ENCODE measurements at places on chromosomes 13 and 19.

DNA sequence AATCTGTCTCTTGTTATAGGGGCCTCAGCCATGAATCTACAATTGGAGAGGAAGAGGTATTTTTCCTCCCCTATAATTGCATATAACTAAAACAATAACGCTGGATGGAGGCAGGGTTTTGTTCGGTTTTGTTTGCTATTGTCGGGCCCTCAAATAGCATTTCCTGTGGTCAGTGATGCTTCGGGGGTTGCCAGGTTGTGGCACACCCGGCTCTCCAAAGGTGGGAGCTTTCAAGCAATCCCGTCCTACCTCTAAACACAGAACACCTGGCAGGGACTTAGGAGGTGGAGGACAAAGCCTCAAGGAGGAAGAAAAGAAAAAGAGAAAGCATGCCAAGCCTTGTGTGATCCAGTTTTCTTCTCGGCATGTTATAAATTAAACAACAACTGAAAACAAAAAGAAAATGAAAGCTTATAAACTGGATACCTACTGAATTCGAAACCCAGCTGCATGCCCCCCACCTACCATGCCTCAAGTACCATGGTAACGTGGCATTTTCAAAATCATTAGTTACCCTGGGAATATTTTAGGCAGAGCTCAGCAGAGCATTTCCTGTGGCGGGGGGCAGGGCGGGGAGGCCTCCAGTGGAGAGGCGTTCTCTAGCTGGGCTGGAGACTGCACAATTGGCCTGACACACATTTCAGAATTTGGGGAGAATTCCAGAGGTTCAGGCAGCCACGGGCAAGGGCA is 213.8 kb downstream of the DCLK1 start:
- DNase-seq = no peak
- H3K36me3 ChIP-seq = no peaks in the 10 kb centered on the region
- no peak overlapping the region for H3K4me3 ChIP-seq
- H3K4me1 ChIP-seq = no peaks in the 10 kb centered on the region
- H3K27ac ChIP-seq = no peak overlapping the region

DNA sequence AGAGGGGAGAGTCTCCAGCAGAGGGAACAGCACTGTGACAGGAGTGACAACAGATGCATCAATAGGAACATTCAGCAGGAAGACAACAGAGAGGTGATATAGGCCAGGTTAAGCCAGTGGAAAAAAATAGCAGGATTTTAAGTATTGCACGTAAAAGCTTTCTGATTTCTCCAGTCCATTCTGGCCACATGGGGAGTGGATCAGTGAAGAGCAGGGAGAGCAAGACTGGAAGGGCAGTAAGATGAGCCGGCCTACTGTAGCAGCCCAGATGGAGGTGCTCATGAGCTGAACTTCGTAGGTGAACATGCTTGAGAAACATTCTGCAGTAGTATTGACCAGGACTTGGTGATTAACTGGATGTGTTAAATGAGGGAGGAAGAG is 1.7 kb downstream of the UTP14C start:
- DNase-seq = no peak
- peaks cover 56% of the 10 kb centered on the region for H3K36me3 ChIP-seq
- no peak overlapping the region for H3K4me3 ChIP-seq
- H3K4me1 ChIP-seq = peaks cover 5% of the 10 kb centered on the region

GRCh38 chr13:113448885-113449692 is 4.2 kb downstream of the ADPRHL1 start:
- no peaks in the 10 kb centered on the region for H3K4me1 ChIP-seq
- H3K27me3 ChIP-seq = no peaks in the 10 kb centered on the region
- no peak overlapping the region for H3K27ac ChIP-seq
- peak overlapping the region; percentile 37 for H3K4me3 ChIP-seq

DNA sequence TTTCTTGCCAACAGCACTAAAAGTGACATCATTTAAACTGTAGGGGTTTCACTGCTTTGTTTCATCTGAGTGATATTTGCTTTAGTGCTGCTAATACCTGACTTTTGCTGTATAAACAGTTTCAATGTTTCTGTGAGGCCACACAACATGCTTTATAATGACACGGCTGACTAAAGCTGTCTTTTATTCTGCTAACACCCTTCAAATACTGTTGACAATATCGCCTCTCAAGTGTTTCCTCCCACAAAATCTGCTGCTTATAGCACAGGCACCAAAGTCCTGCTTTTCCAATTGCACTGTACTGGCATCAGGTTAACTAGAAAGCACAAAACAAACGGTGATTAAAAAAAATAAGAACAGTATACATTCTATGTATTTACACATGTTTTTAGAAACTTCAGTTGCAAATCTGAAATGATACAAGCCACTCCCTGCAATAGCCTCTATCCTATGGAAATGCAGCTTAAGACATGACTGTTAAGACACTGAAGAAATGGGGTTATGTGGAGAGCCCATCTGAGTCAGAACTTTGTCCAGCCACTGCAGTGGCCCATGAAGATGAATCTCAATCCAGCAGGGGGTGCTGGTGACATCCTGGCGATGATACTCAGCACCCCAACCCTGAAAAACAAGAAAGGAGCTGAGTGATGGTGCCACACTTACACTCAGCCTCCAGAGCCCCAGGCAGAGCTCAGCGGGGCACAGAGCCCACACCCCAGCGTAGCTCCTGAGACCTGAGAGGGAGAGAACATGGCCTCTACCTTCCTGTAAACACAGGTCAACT is 29.4 kb downstream of the RFXAP start:
- no peak overlapping the region for H3K27ac ChIP-seq
- peak; percentile 59 for DNase-seq
- H3K36me3 ChIP-seq = peaks cover 4% of the 10 kb centered on the region
- H3K4me3 ChIP-seq = no peak overlapping the region
- no peaks in the 10 kb centered on the region for H3K4me1 ChIP-seq
- peaks cover 3% of the 10 kb centered on the region for H3K27me3 ChIP-seq

- peak overlapping the region; percentile 94 for H3K4me3 ChIP-seq
- DNase-seq = peak; percentile 93
- peaks cover 51% of the 10 kb centered on the region for H3K36me3 ChIP-seq
- peak overlapping the region; percentile 87 for H3K27ac ChIP-seq
- H3K4me1 ChIP-seq = peaks cover 64% of the 10 kb centered on the region
Measured at GRCh38 chr13:46179491-46179908, 2.5 kb downstream of the LCP1 start.

- peaks cover 35% of the 10 kb centered on the region for H3K36me3 ChIP-seq
- no peaks in the 10 kb centered on the region for H3K4me1 ChIP-seq
- H3K4me3 ChIP-seq = no peak overlapping the region
- no peaks in the 10 kb centered on the region for H3K27me3 ChIP-seq
- no peak for DNase-seq
- H3K27ac ChIP-seq = no peak overlapping the region
Measured at GRCh38 chr13:51746802-51747201, 57.2 kb downstream of the DHRS12 start.

GRCh38 chr13:80340651-80341100 is 250 bp downstream of the SPRY2 start:
- no peak overlapping the region for H3K4me3 ChIP-seq
- H3K27me3 ChIP-seq = peaks cover 41% of the 10 kb centered on the region
- H3K27ac ChIP-seq = peak overlapping the region; percentile 41
- peaks cover 8% of the 10 kb centered on the region for H3K4me1 ChIP-seq
- peak; percentile 63 for DNase-seq

GRCh38 chr13:98403076-98403475 is 173.8 kb downstream of the STK24 start:
- no peak overlapping the region for H3K27ac ChIP-seq
- H3K4me1 ChIP-seq = no peaks in the 10 kb centered on the region
- no peak for DNase-seq

DNA sequence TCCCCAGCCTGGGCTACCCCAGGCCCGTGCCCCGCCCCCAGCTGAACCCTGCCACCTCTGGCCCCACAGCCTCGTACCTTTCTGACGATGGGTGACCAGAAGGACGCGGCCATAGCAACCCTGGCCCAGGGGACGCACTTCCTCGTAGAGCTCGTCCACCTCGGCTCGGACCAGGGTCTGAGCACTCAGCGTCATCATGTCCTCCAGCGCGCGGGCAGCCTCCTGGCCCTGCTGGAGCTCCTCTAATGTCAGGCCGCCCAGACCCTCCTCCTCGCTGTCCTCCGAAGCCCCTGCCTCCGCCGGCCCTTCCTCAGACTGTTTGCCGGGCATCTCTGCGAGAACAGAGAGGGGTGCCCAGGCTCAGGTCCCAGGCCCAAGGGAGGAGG is 975 bp downstream of the SBK2 start:
- no peak overlapping the region for H3K27ac ChIP-seq
- no peak overlapping the region for H3K4me3 ChIP-seq
- no peaks in the 10 kb centered on the region for H3K36me3 ChIP-seq
- no peak for DNase-seq
- no peaks in the 10 kb centered on the region for H3K27me3 ChIP-seq

DNA sequence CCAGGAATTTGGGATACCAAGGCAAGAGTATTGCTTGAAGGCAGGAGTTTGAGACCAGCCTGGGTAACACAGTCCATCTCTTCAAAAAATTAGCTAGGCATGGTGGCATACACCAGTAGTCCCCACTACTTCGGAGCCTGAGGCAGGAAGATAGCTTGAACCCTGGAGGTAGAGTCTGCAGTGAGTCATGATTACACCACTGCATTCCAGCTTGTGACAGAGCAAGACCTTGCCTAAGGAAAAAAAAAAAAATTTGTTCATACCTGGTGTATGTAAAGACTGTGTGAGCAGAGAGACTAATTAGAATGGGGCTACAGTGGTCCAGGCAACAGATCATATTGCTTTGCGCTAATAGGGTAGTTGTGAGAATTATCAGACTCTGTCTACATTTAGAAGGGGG is 778.3 kb upstream of the PCDH20 start:
- H3K4me3 ChIP-seq = no peak overlapping the region
- no peaks in the 10 kb centered on the region for H3K27me3 ChIP-seq
- H3K27ac ChIP-seq = no peak overlapping the region
- no peaks in the 10 kb centered on the region for H3K4me1 ChIP-seq
- no peaks in the 10 kb centered on the region for H3K36me3 ChIP-seq
- no peak for DNase-seq

- DNase-seq = no peak
- no peaks in the 10 kb centered on the region for H3K27me3 ChIP-seq
- no peak overlapping the region for H3K4me3 ChIP-seq
- H3K4me1 ChIP-seq = no peaks in the 10 kb centered on the region
- no peak overlapping the region for H3K27ac ChIP-seq
- H3K36me3 ChIP-seq = no peaks in the 10 kb centered on the region
Measured at GRCh38 chr13:111907341-111907880, 159.5 kb upstream of the SOX1 start.

DNA sequence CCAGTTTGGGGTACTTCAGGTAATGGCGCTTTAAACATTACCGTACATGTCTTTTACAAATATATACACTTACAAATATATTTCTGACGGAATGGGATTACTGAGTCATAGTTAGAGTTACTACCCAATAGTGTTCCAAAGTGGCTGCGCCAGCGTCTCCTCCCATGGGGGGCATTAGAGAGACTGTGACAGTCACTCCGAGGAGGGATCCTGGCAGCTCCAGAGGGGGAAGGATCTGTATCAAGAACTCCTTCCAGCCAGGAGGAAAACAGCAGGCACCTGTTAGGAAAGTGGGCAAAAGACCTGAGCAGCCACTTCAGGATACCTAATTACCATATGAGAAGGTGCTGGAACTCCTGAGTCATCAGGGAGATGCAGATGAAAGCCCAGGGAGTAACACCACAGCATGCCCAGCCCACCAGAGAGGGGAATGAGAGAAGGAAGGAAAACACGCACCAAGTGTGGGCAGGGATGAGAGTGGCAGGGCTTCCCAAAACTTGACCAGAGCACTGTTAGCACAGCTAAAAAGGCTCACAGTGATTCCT is 52.9 kb downstream of the SLC7A9 start:
- H3K4me1 ChIP-seq = peaks cover 4% of the 10 kb centered on the region
- no peak overlapping the region for H3K27ac ChIP-seq
- no peak overlapping the region for H3K4me3 ChIP-seq
- peaks cover 23% of the 10 kb centered on the region for H3K27me3 ChIP-seq
- H3K36me3 ChIP-seq = no peaks in the 10 kb centered on the region
- no peak for DNase-seq

DNA sequence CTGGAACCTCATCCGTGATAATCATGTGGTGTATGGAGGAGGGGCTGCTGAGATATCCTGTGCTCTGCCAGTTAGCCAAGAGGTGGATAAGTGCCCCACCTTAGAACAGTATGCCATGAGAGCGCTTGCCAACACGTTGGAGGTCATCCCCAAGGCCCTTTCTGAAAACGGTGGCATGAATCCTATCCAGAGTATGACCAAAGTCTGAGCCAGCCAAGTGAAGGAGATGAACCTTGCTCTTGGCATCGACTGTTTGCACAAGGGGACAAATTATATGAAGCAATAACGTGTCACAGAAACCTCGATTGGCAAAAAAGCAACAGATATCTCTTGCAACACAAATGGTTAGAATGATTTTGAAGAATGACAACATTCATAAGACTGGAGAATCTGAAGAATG is 251.2 kb upstream of the OBI1 start:
- DNase-seq = no peak
- H3K27me3 ChIP-seq = no peaks in the 10 kb centered on the region

All from activated CD4-positive, alpha-beta T cell treated with anti-CD3 and anti-CD28 coated beads, Interleukin-2, amount 10 ng/mL, durations not matched to agents 24 days and 14 days (primary cell).